ENCODE measurements at places on chromosomes 2 and 18.

GRCh38 chr2:229111744-229112143, 159.3 kb downstream of the PID1 start:
- DNase-seq: no peak

DNA sequence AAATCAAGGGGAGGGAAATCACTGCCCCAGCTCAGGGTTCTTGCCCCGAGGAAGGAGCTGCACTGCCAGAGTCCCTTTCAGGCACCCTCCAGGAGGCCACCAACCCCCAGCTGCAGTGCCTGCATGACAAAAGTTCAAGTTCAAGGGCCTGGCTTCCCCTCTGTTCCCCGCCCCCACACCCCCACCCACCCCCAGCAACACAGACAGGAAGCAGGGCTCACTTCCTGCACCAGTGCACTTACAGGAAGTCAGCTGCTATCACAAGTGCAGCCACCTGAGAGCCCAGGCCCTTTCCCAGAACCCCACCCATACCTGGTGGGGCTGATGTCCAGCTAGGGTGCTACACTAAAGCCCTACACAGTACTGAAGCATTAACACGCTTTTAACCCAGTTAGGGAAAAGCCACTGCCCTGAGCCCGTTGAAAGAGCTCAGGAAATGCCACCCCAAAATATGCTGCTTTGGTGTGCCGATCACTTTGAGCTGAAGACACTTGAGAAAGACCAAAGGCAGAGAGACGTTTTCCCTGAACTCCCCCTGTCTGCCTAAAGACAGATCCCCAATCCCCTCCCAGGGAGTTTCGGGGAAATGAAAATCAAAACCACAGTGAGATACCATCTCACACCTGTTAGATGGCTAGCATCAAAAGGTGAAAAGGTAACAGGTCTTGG, 109.9 kb upstream of the CAB39 start:
- peak; percentile 19 for DNase-seq

DNA sequence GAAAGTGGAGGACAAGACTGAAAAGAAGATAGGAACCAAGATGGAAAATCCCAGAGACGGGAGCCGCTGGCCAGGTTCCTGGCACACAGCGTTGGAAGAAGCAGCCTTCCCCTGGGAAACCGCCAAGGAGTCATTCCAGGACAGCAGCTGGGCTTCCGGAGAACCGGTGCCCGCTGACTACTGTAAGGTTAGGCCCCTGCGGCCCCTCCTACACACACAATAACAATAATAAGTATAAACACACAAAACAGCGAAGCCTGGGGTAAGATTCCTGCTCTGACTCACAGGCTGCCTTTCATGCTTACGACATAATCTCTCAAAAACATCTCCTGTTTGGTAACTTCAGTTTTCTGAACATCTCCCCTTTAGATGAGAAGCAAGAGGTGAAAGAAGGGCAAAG, 28.1 kb upstream of the MYCN start:
- DNase-seq: no peak

- no peak for DNase-seq
Measured at GRCh38 chr2:240643093-240643810, 18.0 kb downstream of the GPR35 start.

DNA sequence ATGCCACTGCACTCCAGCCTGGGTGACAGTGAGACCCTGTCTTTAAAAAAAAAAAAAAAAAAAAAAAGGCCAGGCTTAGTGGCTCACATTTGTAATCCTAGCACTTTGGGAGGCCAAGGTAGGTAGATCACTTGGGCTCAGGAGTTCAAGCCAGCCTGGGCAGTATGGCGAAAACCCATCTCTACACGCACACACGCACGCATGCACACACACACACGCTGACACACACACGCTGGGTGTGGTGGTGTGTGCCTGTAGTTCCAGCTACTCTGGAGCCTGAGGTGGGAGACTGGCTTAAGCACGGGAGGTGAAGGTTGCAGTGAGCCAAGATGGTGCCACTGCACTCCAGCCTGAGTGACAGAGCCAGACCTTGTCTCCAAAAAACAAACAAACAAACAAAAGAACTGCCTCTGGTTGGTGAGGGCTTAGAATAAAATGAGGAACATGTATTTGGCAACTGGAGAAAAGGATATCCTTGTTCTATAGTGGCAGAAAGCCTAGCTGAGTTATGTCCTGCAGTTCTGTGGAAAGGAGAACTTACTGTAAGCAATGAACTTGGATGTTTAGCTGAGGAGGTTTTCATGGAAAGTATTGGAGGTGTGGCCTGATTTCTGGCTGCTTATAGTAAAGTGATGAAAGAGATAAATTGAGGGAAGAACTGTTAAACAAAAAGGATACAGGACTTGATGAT, 34.0 kb downstream of the HAT1 start:
- peak; percentile 33 for DNase-seq

GRCh38 chr2:109117780-109118179, 11.2 kb upstream of the SH3RF3 start:
- DNase-seq: no peak
